ENCODE measurements at places on chromosomes 5 and 9.

DNA sequence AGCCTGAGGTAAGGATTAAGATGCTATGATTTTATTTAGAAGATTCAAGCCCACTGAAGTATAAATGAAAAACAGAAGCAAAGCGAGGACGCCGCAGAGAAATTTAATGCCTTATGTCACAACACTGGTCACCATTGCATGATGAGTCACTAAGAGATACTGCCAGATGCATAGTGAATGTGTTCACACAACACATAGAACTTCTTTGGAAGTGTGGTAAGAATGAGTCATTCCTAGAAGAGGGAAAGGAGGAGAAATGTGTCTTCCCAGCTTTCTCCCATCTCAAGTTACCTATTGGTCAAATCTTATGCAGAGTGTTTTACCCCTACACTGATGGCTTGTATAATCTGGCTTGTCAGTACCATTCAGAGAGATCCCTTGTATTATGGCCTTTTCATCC lies 465.3 kb upstream of the ARRDC3 start:
- H3K36me3 ChIP-seq, result no peaks in the 10 kb centered on the region
- no peak for DNase-seq
- no peaks in the 10 kb centered on the region for H3K4me1 ChIP-seq
- no peaks in the 10 kb centered on the region for H3K27me3 ChIP-seq

- H3K36me3 ChIP-seq, result no peaks in the 10 kb centered on the region
- H3K27me3 ChIP-seq, result no peaks in the 10 kb centered on the region
- DNase-seq, result no peak
- no peaks in the 10 kb centered on the region for H3K4me1 ChIP-seq
Observed at GRCh38 chr9:69923972-69924371, 103.4 kb downstream of the CFAP95 start.

DNA sequence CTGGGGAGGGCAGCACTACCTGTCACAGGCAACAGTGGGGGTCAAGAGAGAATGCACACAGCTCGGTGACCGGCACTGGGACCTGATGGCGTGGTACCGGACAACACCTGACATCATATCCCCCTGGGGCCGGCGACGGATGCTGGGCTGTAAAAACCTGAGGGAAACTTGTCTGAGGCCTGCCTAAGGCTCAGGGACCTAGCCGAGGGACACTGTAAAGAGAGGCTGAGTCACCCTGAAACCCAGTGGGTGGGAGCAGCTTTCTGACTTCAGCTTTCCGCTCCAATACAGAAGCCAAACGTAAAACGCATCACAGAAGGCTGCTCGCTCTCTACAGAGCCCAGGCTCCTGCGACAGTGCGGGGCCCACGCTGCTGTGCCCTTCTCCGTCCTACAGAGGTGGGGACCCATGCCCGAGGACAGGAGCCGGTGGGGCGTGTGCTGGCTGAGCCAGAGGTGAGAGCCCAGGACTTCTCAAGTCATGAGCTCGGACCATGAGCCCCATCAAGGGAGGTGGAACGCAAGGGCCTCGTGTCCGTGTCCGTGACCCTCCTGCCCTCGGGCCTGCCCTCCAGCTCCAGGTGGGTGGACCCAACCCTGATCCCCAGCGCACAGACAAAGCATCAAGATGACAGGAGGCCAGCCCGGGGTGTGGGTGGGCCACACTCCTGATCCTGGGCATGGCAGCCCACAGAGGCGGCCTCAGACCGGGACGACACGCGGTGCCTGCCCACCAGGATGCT lies 5.3 kb downstream of the RALGDS start:
- H3K4me3 ChIP-seq, result no peak overlapping the region
- peaks cover 20% of the 10 kb centered on the region for H3K36me3 ChIP-seq
- DNase-seq, result no peak
- H3K27ac ChIP-seq, result no peak overlapping the region

- no peak overlapping the region for H3K27ac ChIP-seq
- no peaks in the 10 kb centered on the region for H3K27me3 ChIP-seq
- peaks cover 64% of the 10 kb centered on the region for H3K36me3 ChIP-seq
- peak; percentile 71 for DNase-seq
- peaks cover 5% of the 10 kb centered on the region for H3K4me1 ChIP-seq
Observed at GRCh38 chr9:76296561-76297310, 97.5 kb downstream of the RFK start.

- no peaks in the 10 kb centered on the region for H3K4me1 ChIP-seq
- no peaks in the 10 kb centered on the region for H3K36me3 ChIP-seq
- H3K27ac ChIP-seq, result no peak overlapping the region
Observed at GRCh38 chr5:98482321-98483300, 290.9 kb upstream of the RGMB start.

DNA sequence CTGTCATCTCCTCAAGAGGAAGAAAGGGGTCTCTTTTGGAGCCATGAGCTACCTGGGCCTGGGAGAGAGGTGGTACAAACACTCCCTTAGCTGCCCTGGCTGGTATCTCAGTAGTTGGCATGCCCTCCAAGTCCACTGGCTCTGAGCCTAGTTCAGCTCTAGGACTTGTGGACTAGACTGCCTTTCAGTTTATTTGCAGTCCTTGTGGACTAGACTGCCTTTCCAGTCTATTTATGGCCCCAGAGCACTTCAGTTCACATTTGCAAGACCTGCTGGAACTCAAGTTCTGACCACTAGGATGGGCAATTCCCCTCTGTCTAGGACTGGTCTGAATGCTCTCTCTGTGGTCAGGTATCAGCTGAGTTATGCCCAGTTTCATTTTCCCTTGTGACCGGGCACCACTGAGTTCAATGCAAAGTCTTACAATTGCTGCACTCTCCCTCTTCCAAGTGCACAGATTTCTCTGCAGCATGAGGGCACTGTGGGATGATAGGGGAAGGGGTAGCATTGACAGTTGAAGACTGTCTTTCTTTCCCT lies 1019.0 kb downstream of the TAF11L14 start:
- no peak overlapping the region for H3K27ac ChIP-seq
- DNase-seq, result no peak

DNA sequence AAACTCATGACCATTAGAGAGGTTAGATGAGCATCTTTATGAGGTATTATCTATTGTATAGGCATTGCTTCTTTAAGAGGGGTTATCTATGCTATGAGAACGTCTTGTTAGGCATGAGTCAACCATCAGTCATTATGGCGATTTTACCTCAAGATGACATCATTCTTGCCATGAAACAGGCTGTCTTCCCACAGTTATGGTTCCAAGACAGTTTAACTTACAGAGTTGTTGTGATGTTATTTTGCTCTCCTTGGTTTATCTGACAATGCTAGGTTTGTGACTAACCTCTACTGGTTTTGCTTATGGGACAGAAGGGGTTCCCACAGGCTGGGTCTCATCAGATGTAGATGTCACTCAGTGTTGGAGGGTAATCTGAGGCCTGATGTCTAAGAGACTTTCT lies 1864.7 kb upstream of the ACO1 start:
- no peaks in the 10 kb centered on the region for H3K4me1 ChIP-seq
- no peak for DNase-seq
- no peaks in the 10 kb centered on the region for H3K36me3 ChIP-seq
- H3K4me3 ChIP-seq, result no peak overlapping the region

- H3K4me3 ChIP-seq, result no peak overlapping the region
- no peak for DNase-seq
- H3K4me1 ChIP-seq, result peaks cover 16% of the 10 kb centered on the region
- H3K36me3 ChIP-seq, result no peaks in the 10 kb centered on the region
Observed at GRCh38 chr9:136135326-136136126, 16.9 kb upstream of the TMEM250 start.
